ENCODE measurements at places on chromosomes 12 and 14.
A peak's percentile ranks its signal among the peaks of the same experiment; 100 is the strongest.

- no peak for DNase-seq
These were observed 52.1 kb downstream of the NIN start for GRCh38 chr14:50778721-50779483.

DNA sequence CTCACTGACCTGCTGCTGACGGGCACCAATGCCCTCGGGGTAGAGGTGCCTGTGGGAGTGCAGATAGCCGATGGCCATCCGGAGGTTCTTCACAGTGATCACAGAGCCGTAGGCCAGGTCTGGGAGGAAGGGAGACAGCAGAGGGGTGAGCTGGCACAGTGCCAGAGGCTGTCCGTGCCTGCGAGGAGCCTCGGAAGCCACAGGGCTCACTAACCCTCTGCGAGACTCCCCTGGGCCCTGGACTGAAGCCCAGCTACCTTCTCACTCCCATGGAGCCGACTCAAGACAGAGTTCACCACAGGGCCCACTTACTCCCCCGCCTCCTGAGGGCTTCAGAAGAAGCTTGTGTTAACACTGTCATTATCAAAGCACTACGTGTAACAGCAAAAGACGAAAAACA lies 24.5 kb downstream of the POMT2 start:
- DNase-seq: no peak

GRCh38 chr14:39416072-39416471 lies 16.2 kb downstream of the FBXO33 start:
- DNase-seq: no peak

DNA sequence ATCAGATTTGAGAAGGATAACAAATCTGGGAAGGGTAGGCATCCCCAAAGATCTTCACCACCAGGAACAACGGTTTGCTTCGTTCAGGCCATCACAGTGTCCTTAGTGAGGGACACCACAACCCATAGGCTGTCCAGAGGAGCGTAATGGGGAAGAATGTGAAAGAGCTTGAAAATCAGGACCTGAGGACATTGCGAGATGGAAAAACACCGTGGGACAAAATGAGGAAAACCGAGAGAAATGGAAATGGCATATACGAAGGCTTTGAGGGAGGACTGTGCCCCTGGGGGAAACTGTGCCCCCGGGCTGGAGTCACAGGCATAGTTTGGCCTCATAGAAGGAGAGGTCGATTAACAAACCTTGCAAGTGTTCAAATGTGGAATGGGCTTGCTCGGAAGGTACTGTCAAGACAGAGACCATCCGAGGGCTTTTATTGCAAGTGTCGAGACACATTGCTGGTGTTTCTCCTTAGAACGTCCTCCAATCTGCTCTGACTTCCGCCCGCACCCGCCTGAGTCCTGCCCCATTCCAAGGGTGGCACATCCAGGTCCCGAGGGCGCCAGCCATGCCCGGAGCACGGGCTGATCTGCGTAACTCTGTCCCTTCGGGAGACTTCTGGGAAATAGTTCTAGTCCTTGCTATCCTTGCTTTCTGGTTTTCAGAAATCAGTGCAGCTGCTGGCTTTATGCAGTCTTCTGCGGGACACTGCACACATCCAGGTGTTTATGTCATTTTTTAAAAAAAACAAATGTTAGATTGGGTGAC lies 885 bp upstream of the PALS1 start:
- no peak for DNase-seq

GRCh38 chr12:94566345-94566744 lies 84.0 kb downstream of the TMCC3 start:
- DNase-seq: no peak

GRCh38 chr14:64736271-64737169 lies 32.3 kb downstream of the PLEKHG3 start:
- no peak for DNase-seq

- DNase-seq: no peak
These were observed 12.0 kb downstream of the SLC15A4 start for GRCh38 chr12:128811806-128812205.

DNA sequence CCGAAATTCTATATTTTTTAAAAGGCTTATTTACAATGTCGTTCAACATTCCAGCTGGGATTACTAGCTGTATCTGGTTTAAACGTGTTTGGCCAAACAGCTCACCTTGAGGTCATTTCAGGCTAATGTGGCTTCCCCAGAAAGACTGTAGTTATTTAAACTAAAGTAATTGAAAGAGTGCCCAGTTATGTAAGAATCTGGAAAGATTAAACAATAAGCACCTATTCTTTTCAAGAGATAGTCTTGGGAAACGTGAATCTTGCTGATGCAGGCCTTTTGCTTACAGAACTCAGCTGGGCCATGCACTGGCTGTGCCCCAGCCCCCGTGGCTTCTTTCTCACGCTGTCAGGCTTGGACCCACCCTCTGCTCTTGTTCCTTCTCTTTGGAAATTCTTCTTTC lies 24.4 kb downstream of the GLRX5 start:
- DNase-seq: no peak

GRCh38 chr12:71742998-71743397 lies 11.7 kb upstream of the RAB21 start:
- no peak for DNase-seq

GRCh38 chr14:105525861-105526775 lies at the start of gene TMEM121:
Gene TMEM121 (plus strand): TSS chr14:105526583. CDS start chr14:105528835, 2,252 bp downstream.
- DNase-seq: peak; percentile 34

GRCh38 chr12:94207849-94208621 lies 59.7 kb downstream of the PLXNC1 start:
- DNase-seq: peak; percentile 45

DNA sequence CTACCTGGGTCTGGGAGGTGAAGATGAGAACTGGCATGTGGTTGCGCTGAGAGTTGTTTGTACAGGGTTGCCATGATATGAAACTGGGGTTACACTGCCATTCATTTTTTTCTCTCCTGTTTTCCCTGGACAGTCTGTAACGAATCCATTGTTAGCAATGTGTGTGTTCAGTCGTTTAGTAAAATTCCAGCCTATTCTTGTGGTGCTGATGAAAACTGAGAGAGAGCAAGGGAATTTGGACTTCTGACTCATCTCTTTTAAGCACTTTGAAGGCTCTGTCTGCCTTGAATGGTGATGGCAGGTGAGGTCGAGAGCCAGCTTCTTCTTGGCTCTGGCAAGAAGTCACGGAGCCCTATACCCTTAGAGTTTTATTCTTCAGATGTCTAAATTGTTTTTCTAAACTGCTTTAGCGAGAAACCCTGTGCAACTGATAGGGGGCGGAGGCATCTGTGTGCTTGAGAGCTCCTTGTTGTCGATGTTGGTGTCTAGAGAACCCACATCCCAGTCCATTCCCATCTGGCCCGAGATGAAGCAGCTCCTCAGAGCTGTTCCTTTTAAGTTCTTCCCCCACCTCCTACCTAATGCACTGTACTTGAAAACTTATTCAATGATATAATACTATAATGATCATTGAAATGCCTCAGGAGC lies 204.4 kb downstream of the TMX1 start:
- DNase-seq: no peak

GRCh38 chr12:64431791-64432190 lies 20.1 kb upstream of the TBK1 start:
- no peak for DNase-seq

- DNase-seq: no peak
These were observed 9.5 kb downstream of the EMP1 start for GRCh38 chr12:13205809-13206559.

DNA sequence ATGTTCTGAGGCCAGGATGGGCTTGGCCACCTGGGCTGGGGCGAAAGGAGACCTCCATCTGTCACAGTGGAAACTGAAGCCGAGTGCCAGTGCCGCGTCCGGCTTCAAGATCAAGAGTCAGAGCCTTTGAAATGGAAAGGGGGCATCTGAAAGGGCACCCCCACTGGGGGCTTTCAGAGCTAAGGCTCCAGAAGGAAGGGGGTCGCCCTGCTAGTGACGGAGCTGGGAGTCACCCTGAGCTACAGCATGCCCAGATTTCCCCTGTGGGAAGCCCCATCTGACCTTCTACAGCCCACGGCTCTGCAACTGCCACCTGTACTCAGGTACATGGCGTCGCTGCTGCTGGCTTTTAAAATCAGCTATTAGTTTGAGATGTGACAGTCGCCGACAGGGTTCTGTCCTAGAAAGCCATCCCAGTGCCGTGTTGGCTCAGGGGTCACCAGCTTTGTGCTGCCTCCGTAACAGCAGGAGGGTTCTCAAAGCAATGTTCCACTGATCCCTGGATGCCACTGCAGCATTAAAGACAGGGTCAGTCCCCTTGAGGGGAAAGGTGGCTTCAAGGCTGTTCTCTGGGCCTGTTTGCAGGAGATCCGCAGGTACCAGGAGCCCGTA lies 31.5 kb downstream of the CCNK start:
- DNase-seq: no peak

DNA sequence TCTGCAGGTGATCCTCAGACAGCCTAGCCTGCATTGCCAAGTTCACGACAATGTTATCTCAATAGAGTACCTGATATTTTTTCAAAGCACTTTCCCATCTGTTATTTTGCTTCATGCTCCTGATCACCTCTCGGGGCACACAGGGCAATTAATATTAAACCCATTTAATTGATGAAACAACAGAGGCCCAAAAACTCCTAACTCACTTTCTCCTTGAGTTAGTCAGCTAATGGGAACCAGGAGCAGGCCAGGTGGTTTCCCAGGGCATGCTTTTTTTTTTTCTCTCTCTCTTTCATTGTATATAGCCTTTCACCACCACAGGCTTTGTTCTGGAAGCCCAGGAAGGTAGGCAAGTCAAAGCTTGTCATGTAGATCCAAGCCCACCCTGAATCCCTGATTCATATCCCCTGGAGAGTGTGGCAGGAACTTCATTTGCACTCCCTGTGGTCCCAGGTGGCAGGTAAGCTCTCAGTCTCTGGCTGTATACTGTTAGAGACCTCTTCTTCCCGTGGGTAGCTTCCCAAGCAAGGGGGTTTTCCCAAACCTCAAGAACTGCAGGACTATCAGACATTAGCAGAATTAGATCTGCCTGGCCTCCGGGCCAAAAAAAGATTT lies 41.6 kb upstream of the MAP1LC3B2 start:
- no peak for DNase-seq

GRCh38 chr14:22484632-22485031 lies 104.4 kb downstream of the DAD1 start:
- DNase-seq: no peak

DNA sequence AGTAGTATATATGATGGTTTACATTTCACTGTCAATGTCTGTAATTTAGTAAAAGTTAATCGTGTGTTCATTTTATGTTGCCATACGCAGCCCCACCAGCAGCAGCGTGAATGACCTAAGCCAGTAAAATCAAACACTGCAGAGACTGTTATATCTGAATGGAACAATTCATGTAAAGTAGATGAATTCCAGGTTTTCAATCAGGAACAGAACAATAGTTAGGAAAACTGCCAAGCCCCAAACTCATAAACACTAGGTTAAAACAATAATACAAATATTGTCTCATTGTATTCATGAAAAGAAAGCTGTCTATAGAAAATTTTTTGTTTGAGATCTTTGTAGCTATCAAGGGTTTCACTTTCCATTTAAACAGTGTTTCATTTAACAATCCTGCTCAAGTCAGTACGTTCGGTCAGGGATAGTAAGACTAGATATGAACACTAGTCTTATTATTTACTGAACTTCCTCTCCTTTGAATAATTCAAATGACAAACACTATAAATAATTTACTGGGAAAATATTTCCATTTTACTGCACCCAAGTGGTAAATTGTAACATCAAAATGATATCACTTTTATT lies 256.8 kb upstream of the FLRT2 start:
- no peak for DNase-seq

DNA sequence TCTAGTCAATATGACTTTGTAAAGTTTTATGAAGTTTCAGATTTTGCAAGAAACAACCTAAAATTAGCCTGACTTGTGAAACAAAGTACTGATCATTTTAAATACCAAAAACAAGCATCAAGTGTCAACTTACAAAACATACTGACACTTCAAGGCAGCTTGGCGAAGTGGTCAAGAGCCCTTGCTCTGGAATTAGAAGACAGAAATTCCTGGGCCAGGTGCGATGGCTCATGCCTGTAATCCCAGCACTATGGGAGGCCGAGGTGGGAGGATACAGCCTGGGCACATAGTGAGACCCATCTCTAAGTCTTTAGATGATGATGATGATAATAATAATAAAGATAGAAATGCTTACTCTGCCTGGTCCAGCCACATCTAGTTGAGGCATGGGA lies 45.4 kb upstream of the NR2C1 start:
- no peak for DNase-seq

DNA sequence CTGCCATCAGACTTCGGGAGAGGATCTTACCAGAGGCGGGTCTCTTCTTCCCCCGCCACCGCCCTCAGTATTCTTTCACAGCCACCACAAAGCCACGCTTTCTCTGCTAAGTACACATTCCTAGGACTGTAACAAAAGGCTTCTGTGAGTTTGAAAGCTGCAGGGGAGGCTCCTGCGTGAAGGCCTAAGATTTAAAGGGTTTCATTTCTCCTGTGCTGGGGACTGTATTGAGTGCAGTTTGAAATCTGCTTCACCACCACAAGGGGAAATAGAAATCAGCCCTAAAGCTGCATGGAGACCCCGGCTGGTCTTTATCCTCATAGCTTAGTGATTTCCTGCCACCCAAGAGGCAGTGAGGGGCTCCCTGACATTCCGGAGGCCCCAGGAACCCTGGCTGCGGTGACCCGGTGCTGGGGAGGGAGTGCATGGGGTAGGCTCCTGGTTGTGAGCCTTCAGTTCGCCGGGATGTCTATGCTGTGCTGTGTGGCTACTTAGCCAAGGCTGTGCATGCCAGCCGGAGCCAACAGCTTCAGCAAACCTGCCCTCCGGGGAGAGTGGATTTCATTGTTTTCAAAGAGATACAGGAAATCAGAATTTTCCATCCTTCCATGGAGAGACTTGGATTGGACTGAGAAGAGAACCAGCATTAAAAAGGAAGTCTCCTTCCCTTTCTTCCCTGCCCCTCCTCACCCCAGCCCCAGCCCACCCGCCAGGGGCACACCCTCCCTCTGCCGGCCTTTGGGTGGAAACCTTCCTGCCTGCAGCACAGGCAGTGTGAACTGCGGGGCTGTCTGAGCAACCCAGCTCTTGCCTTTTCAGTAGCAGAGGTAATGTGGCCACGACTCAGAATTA lies 163.3 kb downstream of the ETV6 start:
- no peak for DNase-seq

DNA sequence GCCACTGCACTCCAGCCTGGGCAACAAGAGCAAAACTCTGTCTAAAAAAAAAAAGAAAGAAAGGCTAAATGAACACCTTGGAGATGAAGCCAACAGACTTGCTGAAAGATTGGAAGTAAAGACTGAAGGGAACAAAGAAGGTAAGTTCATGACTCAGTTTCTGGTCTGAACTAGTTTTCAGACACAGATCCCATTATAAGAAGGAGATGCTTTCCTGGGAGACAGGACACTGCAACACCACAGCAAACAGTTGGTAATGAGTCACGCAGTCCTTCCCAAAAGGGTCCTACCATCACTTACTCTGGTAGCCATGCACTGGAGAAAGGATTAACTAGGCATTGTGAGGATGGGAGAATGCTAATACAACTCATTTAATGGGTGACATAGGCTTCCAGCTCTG lies 97.2 kb downstream of the SSPN start:
- no peak for DNase-seq

DNA sequence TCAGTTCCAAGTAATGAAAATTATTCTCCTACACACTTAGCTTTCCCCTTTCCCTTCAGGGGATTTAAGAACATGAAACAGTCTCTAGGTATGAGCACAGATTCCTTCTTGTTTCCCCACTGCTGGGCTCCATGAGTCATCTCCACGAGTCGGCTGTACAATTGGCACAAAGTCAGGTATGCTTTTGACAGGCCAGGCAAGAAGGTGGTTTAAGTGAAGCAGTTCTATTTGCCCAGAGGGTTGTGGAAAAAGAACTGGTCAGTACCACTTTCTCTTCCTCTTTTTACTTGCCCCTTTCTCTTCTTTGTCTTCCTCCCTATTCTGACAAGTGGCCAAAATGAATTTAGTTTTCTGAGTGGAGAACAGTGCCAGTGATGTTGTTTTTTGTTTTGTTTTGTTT lies 16.3 kb downstream of the DYNC1H1 start:
- DNase-seq: no peak
